ENCODE measurements at places on chromosomes 12 and 14. TPM values are rescaled to one million over a fixed set of nuclear protein-coding genes. Genes with fewer than 3 reads are reported as not detected.

- H3K4me1 ChIP-seq = no peaks in the 10 kb centered on the region
- no peaks in the 10 kb centered on the region for H3K36me3 ChIP-seq
- H3K27ac ChIP-seq = no peak overlapping the region
- no peak for DNase-seq
Measured at GRCh38 chr12:108939594-108939993, 59.7 kb downstream of the DAO start.

DNA sequence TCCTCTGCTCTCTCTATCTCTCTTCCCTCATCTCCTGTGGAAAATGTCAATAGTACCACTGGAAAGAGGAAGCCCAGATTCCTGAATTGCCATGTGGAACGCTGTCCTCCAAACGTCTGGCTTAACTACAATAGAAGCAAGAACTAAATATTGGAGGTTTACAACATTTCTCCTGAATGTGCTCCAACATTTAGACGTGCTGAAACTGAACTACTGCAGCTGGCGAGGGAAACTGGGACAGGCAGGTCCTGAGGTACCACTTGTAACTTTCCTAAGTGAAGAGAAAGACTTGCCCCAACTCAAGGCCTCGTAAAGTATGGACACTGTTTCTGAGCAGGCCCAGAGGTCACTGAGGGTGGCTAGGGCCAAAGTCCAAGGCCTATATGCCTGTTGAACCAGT lies 187.7 kb downstream of the NTF3 start:
- no peaks in the 10 kb centered on the region for H3K4me1 ChIP-seq
- no peaks in the 10 kb centered on the region for H3K27me3 ChIP-seq
- DNase-seq = no peak
- no peak overlapping the region for H3K27ac ChIP-seq
- no peak overlapping the region for H3K4me3 ChIP-seq
- no peaks in the 10 kb centered on the region for H3K36me3 ChIP-seq

- no peak for DNase-seq
- H3K4me1 ChIP-seq = no peaks in the 10 kb centered on the region
- no peak overlapping the region for H3K4me3 ChIP-seq
- H3K27ac ChIP-seq = no peak overlapping the region
Measured at GRCh38 chr12:44021471-44021971, 185.6 kb downstream of the TMEM117 start.

DNA sequence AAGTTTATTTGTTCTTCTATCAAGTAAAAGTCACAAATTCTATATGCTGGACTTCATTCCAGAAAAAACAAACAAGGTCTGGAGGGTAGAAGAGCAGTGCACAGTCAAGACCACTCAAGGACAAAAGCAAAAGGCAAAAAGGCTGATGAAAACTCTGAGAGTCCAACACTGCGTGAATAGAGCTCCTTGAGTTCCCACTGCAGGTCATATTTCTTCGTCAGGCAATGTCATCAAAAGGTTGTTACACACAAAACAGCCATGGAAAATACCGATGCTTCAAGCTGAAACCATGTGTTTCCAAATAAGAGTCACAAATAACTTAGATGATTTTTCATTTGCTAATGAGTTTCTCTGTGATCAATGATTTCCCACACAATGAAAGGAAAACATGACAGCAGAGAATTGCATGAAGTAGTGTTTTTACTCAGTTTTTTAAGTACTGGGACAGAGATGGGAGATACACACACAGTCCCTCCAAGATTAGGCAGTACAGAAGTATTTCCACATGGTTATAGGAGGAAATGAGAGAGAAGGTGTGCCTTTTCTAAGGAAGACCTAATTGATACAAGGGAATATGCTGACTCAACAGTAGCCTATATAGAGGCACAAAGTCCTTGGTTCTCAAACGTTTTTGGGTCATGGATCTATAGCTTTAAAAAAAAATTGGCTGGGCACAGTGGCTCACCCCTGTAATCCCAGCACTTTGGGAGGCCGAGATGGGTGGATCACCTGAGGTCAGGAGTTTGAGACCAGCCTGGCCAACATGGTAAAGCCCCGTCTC lies 177.7 kb downstream of the MED13L start:
- peaks cover 2% of the 10 kb centered on the region for H3K4me1 ChIP-seq
- no peaks in the 10 kb centered on the region for H3K27me3 ChIP-seq
- no peak for DNase-seq
- H3K4me3 ChIP-seq = no peak overlapping the region

DNA sequence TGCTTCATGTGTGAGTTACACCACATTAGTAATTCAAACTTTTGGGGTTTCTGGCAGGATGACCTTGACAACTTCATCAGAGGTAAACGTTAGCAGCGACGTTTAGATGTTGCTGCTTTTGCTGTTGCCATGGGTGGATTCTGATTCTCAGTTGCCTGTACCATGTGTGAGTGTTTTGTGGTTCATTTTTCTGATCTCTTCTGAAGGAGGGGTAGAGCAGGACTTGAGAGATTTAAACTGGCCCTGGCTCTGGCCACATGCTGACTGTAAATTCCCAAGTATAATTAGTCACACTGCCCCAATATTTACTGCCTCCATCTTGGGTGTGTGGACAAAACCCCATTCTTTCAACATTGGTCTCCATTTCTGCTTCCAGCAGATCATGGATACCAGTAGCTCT lies 110.4 kb downstream of the ETV6 start:
- H3K4me1 ChIP-seq = peaks cover 17% of the 10 kb centered on the region
- DNase-seq = no peak
- H3K27ac ChIP-seq = no peak overlapping the region
- H3K4me3 ChIP-seq = no peak overlapping the region
- H3K27me3 ChIP-seq = no peaks in the 10 kb centered on the region
- no peaks in the 10 kb centered on the region for H3K36me3 ChIP-seq

DNA sequence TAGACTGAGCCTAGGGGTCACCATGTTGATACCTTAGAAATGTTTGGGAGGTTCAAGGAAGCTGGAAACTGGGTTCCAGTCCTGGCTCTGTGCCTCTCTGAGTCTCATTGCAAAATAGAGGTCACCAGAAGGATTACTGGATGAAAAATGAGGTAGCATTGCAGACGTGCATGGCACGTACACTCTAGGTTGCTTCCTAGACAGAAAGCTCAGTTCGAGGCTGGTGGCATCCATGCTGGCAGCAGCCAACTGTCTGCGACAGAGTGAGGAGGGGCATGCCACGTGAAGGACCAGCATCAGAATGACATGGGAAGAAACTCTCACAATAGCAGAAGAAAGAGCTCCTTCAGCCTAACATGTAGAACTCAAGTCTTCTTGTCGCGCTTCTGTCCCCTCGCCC lies 4.6 kb upstream of the CYP46A1 start:
- no peaks in the 10 kb centered on the region for H3K36me3 ChIP-seq
- H3K27me3 ChIP-seq = no peaks in the 10 kb centered on the region
- DNase-seq = peak; percentile 8
- H3K27ac ChIP-seq = no peak overlapping the region

DNA sequence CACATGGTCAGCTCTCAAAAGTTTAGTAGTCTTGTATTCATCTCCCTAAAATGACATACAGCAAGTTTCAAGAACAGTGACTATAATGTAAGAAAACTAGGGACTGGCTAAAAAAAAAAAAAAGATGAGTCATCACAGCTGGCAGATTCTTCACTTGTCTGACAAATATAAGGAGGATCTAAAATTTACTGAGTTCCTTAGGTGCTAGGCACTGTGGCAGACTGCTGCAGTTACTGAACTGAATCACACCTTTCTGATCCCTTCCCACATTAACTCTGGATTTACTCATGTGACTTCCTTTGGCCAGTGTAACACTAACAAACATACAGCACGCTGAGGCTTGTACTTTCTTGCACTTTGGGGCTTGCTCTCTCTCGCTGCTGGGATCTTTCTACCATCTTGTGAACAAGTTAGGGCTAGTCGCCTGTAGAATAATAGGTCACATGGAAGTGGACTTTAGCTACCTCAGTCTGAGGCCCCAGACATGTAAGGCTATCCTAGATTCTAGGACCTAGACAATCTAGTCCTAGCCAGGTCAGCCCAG lies 32.1 kb downstream of the BAZ1A start:
- no peak for DNase-seq
- H3K4me1 ChIP-seq = no peaks in the 10 kb centered on the region
- H3K4me3 ChIP-seq = no peak overlapping the region
- H3K36me3 ChIP-seq = no peaks in the 10 kb centered on the region
- no peak overlapping the region for H3K27ac ChIP-seq

- no peaks in the 10 kb centered on the region for H3K4me1 ChIP-seq
- no peak overlapping the region for H3K4me3 ChIP-seq
- H3K27ac ChIP-seq = no peak overlapping the region
- H3K27me3 ChIP-seq = no peaks in the 10 kb centered on the region
- no peaks in the 10 kb centered on the region for H3K36me3 ChIP-seq
- no peak for DNase-seq
Measured at GRCh38 chr14:93142854-93143652, 27.3 kb upstream of the ITPK1 start.

GRCh38 chr12:112473056-112473455 lies 54.3 kb downstream of the PTPN11 start:
- H3K4me3 ChIP-seq = no peak overlapping the region
- H3K36me3 ChIP-seq = no peaks in the 10 kb centered on the region
- no peak for DNase-seq
- no peak overlapping the region for H3K27ac ChIP-seq
- H3K27me3 ChIP-seq = no peaks in the 10 kb centered on the region

GRCh38 chr12:96890331-96890730 lies 16.7 kb upstream of the NEDD1 start:
- DNase-seq = no peak
- no peak overlapping the region for H3K27ac ChIP-seq
- no peaks in the 10 kb centered on the region for H3K4me1 ChIP-seq
- no peaks in the 10 kb centered on the region for H3K36me3 ChIP-seq
- no peak overlapping the region for H3K4me3 ChIP-seq
- H3K27me3 ChIP-seq = no peaks in the 10 kb centered on the region

DNA sequence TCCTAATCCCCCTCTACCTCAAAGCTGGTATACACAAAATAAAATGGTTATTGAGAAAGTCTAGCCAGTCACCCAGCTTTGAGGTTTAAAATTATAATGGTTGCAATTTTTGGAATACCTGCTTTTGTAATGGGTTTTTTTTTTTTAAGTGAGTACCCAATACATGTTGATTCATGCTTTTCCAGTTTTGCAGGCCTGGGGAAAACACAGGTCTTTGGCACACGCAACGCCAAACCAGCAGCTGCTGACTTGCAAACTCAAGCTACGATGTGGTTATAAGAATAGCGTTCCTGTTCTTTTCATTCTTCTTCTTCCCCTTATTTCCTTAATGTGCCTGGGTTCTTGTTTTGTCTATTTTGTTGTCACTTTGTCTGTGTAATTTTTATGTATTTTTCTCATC lies 233.0 kb downstream of the EGLN3 start:
- DNase-seq = no peak
- no peaks in the 10 kb centered on the region for H3K36me3 ChIP-seq
- H3K27ac ChIP-seq = no peak overlapping the region
- no peaks in the 10 kb centered on the region for H3K4me1 ChIP-seq
- H3K27me3 ChIP-seq = no peaks in the 10 kb centered on the region

DNA sequence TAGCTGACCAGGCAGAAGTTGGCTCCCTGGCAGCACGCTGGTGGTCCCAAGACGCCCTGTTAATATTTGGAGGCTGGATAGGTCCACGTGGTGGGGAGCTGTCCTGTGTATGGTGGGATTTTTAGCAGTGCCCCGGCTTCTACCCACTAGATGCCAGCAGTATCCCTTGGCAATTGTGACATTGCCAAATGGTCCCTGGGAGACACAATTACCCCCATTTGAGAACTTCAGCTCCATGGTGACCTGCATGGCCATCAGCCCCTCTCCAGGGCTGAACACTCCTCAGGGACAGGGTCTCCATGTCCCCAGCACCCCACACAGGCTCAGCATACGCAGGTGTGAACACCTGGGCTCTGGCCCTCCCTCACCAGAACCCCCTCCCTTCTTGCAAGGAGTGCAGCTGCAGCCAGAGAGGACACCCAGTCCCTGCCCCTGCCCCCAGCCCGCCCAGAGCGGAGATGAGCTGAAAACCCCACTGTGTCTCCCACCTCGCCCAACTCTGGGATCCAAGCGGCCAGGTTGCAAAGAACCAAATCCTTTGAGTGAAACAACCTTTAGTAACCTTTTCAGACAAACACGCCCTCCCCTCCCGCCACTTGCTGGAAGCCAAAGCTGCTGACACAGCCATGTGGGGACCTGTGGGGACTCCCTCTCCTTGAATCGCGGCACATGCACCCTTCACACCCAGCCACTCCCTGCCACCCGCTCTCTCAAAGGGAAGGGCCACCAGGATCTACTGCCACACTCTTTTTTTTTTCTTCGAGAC lies 120.4 kb downstream of the CALM1 start:
- DNase-seq = no peak
- no peaks in the 10 kb centered on the region for H3K36me3 ChIP-seq
- no peaks in the 10 kb centered on the region for H3K27me3 ChIP-seq

DNA sequence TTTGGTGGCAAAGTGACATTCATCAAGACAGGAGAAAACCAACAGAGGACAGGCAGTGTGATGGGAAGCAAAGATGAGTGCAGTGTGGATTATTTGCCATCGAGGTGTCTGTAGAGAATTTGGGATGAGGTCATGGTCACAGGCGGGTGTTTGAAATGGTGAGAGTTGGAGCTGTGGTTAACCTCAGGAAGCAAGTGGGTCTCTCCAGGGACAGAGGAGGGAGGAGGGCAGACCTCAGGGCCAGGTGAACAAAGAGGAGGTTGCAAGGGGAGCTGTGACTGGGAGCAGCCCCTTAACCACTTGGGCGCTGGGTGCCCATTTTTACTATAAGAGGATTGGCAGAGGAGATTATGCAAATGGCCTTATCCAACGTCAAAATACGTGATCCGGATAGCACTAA lies 7.0 kb downstream of the FZD10 start:
- H3K36me3 ChIP-seq = no peaks in the 10 kb centered on the region
- H3K4me1 ChIP-seq = no peaks in the 10 kb centered on the region
- H3K27ac ChIP-seq = no peak overlapping the region
- DNase-seq = no peak
- no peaks in the 10 kb centered on the region for H3K27me3 ChIP-seq
- no peak overlapping the region for H3K4me3 ChIP-seq

GRCh38 chr12:57772429-57773322 lies at the start of gene EEF1AKMT3:
EEF1AKMT3 (plus strand) TSS chr12:57772614; CDS start chr12:57772725, 111 bp downstream.
- H3K27me3 ChIP-seq = no peaks in the 10 kb centered on the region
- peaks cover 2% of the 10 kb centered on the region for H3K4me1 ChIP-seq
- peak within 1 kb of the TSS; percentile 67 for H3K27ac ChIP-seq
- H3K4me3 ChIP-seq = peak within 1 kb of the TSS; percentile 86

- no peaks in the 10 kb centered on the region for H3K36me3 ChIP-seq
- no peak overlapping the region for H3K4me3 ChIP-seq
- H3K27me3 ChIP-seq = no peaks in the 10 kb centered on the region
- H3K4me1 ChIP-seq = peaks cover 8% of the 10 kb centered on the region
- DNase-seq = no peak
Measured at GRCh38 chr12:15146585-15146984, 74.6 kb downstream of the RERG start.

GRCh38 chr14:33668066-33668465 lies 282.8 kb downstream of the EGLN3 start:
- DNase-seq = no peak
- H3K27me3 ChIP-seq = no peaks in the 10 kb centered on the region
- H3K36me3 ChIP-seq = no peaks in the 10 kb centered on the region
- H3K4me1 ChIP-seq = no peaks in the 10 kb centered on the region

Gene DNAJC22
- 0.30 TPM for polyA plus RNA-seq

Gene TAC3
- polyA plus RNA-seq = 0.40 TPM

Gene OASL
- 0.42 TPM for polyA plus RNA-seq

Gene PPP1CC
- 158 TPM for polyA plus RNA-seq

Gene KRT6A
- 0.15 TPM for polyA plus RNA-seq

Gene CCDC177
- 0.04 TPM for polyA plus RNA-seq

Gene FAM222A
- 4.8 TPM for polyA plus RNA-seq

Gene RD3L
- polyA plus RNA-seq = not detected

Gene TAS2R10
- 0.55 TPM for polyA plus RNA-seq

Gene SENP1
- 6.2 TPM for polyA plus RNA-seq

Data from ovary (tissue), 10 donors.